ENCODE measurements at places on chromosomes 12 and 14.

DNA sequence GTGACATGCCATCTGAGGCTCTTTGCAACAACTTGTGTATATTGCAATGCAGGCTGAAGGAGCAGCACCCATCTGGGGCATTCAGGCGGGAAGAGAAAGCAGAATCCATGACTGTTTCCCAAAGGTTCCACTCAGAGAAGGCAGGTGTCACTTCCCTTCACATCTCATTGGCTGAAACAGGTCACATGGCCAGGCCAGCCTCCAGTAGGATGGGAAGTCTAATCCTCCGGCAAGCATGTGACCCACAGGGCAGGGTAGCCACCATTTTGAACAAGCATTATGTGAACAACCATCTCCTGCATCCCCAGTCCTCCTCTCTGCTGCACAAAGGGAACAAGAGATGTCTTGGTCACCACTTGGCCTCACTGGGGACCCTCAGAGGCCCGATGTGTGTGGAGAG lies 70.6 kb downstream of the RIN3 start:
- DNase-seq: no peak

- DNase-seq: no peak
These were observed 38.8 kb downstream of the CBX5 start for GRCh38 chr12:54240971-54241588.

GRCh38 chr14:21846227-21846885 lies 172.7 kb upstream of the OR4E1 start:
- DNase-seq: peak; percentile 18

GRCh38 chr14:32142754-32143437 lies 58.9 kb upstream of the RNU6-7 start:
- no peak for DNase-seq

DNA sequence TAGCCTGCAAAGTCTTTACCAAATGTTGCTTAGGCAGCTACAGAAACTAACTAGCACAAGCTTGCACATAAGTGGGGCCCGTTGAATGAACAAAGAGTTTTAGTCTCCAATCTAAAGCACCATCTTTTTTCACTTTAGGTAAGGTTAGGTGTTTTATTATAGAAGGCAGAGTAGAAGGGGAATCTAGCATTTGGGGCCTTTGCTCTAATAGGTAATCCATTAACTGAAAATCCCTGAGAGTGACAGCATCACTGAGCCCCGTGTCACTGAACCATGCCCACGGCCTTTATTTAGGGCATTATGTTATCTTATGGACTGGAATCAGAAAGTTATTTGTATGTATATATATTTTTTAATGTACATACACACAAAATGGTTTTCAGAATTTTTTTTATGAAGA lies 25.1 kb downstream of the CPNE8 start:
- no peak for DNase-seq

- DNase-seq: no peak
These were observed 43.2 kb downstream of the SSPN start for GRCh38 chr12:26238341-26239121.

GRCh38 chr14:32709027-32709426 lies 229.7 kb upstream of the NPAS3 start:
- no peak for DNase-seq

DNA sequence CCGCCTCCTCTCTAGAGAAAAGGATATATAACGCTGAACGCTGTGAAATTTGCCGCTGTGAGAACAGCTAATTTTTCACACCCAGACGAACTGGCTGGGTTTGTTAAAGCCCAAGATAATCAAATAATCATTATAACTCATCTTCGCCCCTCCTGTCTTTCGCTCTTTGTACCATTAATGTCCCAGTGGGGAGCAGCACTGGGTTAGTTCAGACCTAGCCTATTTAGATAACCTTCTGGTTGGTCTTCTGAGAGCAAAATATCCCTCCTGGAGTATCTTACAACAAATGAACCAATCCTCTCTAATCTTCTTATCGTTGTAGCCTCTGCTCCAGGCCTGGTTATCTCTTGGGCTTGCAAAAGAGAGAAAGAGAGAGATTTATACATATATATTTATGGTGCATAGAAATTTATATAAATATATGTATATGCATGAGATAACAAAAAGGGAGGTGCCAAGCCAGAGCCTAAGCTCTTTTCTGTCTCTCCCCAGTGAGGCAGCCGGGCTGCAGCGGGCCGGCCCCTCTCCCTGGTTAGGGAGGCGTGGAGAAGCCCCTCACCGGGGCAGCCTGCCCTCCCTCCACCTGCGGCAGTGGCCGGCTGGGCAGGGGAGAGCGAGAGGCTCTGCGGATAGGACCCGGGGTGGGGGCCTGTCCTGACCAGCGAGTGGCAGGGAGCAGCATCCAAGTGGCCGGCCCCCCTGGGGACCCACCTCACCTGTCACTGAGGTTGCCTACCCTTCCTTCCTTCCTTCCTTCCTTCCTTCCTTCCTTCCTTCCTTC lies 202.0 kb upstream of the LHX5 start:
- DNase-seq: no peak

GRCh38 chr12:45801625-45802024 lies 72.1 kb downstream of the ARID2 start:
- no peak for DNase-seq

GRCh38 chr14:67068251-67068650 lies 121.0 kb upstream of the GARIN2 start:
- DNase-seq: no peak

DNA sequence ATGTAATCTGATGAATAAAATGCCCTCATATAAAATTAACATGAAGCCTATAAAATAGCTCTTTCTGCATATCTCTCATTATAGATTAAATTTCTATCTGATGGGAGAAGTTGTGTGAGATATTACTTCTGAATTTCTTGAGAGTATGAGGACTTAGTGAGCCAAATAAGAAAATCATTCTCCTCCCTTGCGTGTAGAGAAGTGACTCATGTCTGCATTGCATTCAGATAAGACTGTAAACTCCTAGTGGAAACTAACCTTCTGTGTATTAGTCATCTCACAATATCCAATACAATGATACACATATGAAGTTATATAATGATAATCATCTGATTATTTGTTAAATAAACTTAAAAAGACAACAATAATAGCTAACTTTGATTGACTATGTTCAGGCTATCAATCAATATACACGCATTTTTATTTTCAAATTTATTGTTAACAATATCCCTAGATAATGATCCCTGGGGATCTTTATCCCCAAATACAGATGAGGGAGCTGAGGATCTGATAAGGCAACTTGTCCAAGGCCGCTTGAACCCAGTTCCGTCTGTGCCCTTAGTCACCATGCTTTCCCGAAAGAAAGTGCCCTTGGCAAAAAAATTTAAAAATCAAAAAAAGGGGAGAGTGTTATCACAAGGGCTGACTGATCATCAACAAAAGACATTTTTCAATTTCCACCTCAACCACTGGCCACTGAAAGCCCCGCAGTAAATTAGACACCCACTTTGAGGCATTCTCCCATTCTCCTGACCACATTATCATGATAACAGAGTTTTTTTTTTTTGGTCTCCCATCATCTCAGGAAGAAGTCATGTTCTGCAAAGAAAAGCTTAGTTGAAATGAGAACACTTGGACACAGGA lies 189.2 kb upstream of the RASSF8 start:
- DNase-seq: no peak

DNA sequence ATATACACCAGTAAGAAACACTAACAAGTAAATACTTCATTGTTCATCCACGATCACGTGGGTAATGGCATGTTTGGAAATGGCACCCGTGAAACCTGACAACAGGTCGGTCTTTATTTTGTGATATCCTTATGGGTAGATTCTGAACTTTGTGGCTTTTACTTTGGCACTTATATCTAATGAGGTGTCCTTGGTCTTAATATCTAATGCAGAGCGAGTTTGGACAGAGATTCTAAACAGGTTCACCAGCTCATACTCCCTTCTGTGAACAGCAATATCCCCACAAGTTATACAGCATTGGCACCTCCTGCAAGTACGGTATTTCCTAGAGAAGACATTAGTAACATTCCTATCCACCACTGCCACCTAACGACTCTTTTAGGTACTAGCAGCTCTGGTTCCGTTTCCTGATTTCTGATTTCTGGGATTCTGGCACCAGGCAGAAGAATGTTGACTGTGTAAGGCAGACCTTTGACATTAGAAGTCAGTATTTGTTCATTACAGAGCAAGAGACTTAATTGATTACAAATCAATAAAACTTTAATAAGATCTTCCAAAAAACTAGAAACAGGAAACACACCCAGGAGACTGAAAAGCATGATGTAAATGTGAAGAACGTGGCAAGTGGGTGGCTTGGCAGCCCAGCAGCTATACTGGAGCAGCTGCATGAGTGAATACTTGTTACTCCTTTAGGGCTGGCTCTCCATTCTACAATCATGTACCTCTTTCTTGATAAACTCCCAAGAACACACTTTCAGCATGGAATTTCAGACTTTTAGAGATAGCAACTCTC lies 2.5 kb downstream of the ANG start:
- DNase-seq: peak; percentile 40

- no peak for DNase-seq
These were observed 430 bp downstream of the SLC41A2 start for GRCh38 chr12:104957719-104958000.

DNA sequence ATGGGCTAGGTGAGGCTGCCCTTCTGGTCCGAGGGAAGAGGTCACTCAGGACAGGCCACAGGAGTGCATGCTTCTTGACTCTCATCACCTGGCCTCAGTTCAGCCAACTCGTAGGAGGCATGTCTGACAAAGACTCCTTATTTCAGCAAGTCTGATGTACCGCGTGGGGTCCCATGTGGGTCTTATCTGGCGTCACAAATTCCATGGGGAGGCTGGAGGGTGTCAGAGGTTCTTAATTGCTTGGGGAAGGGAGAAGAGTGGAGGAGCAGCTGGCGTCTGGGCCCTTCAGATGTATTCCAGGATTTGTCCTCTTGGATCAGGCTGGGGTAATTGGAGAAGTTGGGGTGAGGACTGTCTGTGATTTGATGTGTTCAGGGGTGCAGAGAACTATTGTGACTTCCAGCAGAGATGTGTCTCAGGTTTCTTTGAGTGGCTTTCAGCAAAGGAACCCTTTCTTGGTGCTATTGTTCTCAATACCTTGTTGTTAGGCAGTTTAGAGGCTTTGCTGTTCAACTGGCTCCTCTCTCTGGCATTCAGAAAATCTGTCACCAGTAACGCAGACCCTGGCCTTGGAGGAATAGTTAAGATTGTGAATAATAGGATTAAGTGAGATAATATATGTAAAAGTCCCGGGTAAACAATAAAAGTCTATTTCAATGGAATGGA lies 60.1 kb downstream of the SUSD6 start:
- no peak for DNase-seq

DNA sequence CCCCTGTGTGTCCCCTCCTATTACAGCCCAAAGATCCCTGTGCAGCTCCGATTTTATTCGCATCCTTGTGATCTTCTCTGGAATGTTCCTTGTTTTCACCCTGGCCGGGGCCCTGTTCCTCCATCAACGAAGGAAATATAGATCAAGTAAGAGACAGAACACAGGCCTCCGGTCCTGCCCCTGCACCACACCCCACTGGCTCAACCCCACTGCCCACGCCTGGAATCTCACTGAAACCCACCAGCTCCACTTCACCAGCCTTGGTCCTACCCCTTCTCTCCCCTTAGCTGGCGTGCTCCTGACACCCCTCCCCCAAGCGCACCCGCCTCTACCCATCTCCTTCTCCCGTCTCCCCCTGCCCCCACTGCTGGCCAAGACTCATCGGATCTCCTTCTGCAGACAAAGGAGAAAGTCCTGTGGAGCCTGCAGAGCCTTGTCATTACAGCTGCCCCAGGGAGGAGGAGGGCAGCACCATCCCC lies 934 bp upstream of the TAPBPL start:
- DNase-seq: no peak

GRCh38 chr14:23561873-23562821 lies 5.4 kb downstream of the AP1G2 start:
- DNase-seq: no peak

- DNase-seq: no peak
These were observed 587.7 kb downstream of the RPL10L start for GRCh38 chr14:46063872-46064271.

DNA sequence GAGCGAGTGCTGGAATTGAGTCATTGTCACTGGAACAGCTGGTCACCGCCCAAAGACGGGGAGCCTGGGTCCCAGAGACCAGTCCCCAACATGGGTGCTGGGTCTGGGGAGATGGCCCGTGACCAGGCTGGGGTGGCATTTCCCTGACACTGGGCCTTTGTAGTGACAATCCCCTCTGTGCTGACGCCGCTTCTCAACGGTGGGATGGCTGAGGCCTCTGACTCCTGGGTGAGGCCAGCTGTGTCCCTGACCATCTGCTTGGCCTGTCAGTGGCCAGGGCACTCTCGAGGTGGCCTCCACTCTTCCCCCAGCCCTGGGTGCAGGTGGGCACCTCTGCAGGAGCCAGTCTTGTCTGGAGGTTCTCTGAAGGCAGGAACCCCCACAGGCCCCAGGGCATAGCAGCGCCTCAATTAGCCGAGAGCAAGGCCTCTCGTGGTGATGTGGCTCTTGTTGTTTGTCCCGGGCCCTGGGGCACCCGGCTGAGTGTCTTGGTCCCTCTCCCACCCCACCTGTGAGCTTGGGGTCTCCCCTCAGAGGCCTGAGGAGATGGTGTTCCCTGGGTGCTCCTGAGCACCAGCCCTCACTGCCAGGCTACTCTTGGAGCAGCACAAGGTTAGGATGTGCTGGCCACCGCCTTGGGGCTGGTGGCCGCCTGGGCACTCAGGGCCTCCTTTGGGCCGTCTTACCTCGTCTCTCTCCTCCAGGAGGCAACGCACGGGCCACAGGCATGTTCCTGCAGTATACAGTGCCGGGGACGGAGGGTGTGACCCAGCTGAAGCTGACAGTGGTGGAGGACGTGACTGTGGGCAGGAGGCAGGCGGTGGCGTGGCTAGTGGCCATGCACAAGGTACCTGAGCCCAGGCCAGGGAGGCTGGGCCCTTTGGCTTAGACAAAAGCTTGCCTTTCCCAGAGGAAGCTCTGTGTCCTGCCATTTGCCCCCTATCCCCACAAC lies 16.6 kb downstream of the ZFYVE21 start:
- DNase-seq: no peak

GRCh38 chr12:52230364-52231281 lies 2.4 kb upstream of the KRT7 start:
- no peak for DNase-seq

- no peak for DNase-seq
These were observed 232.8 kb upstream of the SEL1L start for GRCh38 chr14:81766321-81766915.

- no peak for DNase-seq
These were observed 592 bp upstream of the USP15 start for GRCh38 chr12:62259631-62259992.

DNA sequence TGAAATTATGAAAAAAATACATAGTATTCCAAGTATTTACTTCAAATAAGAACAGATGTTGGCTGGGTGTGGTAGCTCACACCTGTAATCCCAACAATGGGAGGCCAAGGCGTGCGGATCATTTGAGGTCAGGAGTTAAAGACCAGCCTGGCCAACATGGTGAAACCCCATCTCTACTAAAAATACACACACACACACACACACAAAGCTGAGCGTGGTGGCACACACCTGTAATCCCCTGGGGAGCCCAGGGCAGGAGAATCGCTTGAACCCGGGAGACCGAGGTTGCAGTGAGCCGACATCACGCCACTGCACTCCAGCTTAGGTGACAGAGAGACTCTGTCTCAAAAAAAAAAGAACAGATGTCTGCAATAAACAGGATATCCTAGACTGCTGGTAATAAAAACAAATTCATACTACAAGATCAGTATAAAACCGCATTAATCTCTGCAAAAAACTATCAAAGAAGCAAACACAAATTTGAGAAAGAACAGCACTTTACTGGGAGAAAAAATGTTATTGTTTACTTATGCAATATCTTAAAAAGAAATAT lies 23.8 kb downstream of the EEA1 start:
- DNase-seq: no peak

GRCh38 chr12:49626169-49626835 lies 2.9 kb downstream of the PRPF40B start:
- no peak for DNase-seq

- DNase-seq: no peak
These were observed 118.8 kb downstream of the ST8SIA1 start for GRCh38 chr12:22215467-22216253.

GRCh38 chr12:62769076-62769619 lies 165.8 kb downstream of the PPM1H start:
- no peak for DNase-seq

Data from memory B cell (primary cell).